ENCODE measurements at places on chromosomes 16 and 17.

GRCh38 chr17:16446338-16446983, 31.1 kb downstream of the TRPV2 start:
- DNase-seq = no peak

- no peak for DNase-seq
Observed at GRCh38 chr17:44663095-44663494, 6.8 kb downstream of the MEIOC start.

DNA sequence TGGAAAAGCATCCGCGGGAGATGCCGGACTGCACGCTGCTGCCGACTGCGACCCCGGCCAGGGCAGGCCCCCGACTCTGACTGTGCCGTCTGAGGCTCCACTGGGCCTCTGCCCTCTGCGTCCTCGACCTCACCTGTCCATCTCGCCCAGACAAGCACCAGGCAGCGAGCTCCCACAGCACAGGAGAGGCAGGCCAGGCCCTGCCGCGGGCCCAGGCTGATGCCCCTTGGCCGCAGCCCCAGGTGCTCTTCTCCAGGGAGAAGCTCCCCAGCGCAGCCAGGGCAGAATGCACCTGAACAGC, 98.1 kb upstream of the DNAH17 start:
- DNase-seq = no peak

DNA sequence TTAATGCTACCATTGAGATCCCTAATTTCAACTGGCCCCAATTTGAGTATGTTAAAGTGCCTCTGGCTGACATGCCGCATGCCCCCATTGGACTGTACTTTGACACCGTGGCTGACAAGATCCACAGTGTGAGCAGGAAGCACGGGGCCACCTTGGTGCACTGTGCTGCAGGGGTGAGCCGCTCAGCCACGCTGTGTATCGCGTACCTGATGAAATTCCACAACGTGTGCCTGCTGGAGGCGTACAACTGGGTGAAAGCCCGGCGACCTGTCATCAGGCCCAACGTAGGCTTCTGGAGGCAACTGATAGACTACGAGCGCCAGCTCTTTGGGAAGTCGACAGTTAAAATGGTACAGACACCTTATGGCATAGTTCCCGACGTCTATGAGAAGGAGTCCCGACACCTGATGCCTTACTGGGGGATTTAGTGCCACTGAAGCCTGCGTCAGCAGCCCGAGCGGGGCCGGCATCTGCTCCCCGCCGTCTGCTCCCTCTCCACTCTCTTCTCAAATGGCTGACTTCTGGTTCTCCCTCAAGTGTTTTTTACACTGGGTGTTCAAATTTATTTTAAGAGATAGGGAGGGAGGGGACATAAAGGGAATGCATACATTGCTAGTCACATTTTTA, 22.9 kb downstream of the DUSP14 start:
- DNase-seq = no peak

DNA sequence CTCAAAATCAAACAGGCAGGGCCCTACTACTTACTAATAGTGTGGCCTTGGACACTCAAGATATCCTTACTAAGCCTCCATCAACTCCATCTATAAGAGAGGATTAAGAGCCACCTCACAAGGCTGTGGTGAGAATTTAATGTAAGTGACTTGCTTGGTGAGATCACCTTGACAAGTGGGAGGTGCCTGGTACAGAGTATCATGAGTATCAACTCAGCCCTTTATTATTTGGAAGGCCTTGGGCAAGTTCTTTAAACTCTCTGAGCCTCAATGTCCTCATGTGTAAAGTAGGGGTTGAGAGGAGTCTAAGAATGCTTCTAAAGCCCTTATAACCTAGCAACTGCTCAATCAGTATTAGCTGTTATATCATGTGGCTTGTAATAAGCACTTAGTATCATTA, 15.0 kb downstream of the THUMPD1 start:
- DNase-seq = no peak

GRCh38 chr17:48238933-48239602, 131.5 kb downstream of the SNX11 start:
- no peak for DNase-seq

DNA sequence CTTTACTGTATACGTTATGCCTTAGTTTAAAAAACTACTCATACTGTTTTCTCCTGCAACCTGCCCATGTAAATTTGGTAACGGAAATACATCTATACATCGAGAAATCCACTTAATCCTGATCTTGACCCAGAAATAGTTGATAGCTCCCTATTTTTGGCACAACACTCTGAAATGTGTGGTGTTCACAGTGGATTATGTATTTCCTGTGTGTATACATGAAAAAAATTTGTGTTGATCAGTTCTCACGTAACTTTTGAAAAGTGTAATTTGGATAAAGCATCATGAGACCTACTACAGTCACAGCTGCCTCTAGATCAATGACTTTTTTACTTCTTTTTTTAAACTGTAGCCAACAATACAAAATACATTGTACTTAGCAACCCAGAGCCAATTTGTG, 90.7 kb downstream of the VMP1 start:
- no peak for DNase-seq

GRCh38 chr16:15739950-15740349, 89.9 kb downstream of the NDE1 start:
- DNase-seq = no peak

GRCh38 chr17:35947156-35947585, 3.7 kb upstream of the LYZL6 start:
- no peak for DNase-seq

GRCh38 chr17:63696381-63696961, 3.5 kb downstream of the LIMD2 start:
- no peak for DNase-seq

GRCh38 chr17:2090804-2091534, 36.1 kb downstream of the HIC1 start:
- no peak for DNase-seq

DNA sequence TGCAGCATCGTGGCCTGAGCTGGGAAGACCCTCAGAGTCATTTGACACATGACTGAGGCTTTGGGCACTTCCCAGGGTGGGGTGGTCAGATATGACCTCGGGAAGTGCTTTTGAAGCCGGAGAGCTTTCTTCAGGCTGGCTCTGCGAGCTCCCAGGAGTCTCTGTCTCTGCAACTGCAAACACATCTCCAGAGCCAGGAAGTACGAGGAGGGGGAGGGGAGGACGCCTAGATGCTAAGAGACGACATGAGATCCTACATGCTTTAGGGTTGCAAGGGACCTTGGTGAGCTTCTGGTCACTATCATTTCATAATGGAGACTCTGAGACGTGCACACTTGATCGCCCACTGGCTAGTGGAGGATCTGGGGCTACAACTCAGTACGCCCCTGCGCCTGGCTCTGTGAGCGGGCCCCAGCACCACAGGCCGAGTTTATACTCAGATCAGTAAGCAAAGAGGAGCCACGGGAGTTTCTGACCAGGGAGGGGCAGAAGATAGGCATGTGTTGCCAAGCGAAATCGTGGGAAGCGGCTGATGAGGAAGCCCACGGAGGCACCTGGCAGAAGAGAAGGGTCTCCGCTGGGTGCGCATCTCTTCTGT, 527 bp upstream of the MGAT5B start:
- no peak for DNase-seq

GRCh38 chr17:7833011-7833794, 814 bp upstream of the KDM6B start:
- DNase-seq = no peak

- DNase-seq = no peak
Observed at GRCh38 chr17:78689029-78689428, 93.0 kb downstream of the CYTH1 start.

GRCh38 chr16:89981414-89981813, 32.9 kb downstream of the DEF8 start:
- DNase-seq = no peak

GRCh38 chr17:83122834-83123233, 43.4 kb downstream of the METRNL start:
- no peak for DNase-seq

GRCh38 chr16:23024044-23024443, 125.2 kb downstream of the USP31 start:
- DNase-seq = no peak

DNA sequence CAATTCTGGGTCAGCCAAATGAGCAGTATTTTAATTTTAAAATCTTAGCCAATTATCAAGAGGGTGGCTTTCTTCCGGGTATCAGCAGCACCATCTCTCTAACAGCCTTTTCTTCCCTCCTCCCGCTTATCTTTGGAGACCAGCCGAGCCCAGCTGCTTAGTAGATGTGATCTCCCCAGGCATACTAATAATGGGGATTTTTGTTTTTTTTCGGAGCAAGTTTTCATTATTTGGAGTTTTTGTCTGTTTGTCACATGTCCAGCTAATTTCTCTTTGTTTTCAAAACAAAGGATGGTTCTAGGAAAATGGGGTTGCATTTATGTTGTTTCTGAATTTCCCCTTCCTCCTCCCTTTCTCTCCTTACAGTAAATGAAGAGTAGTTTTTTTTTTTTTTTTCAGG, 170.5 kb upstream of the MPHOSPH6 start:
- DNase-seq = no peak

- no peak for DNase-seq
Observed at GRCh38 chr17:57527221-57528057, 217.7 kb downstream of the CCDC182 start.

- no peak for DNase-seq
Observed at GRCh38 chr17:78146881-78147280, 696 bp downstream of the C17orf99 start.

DNA sequence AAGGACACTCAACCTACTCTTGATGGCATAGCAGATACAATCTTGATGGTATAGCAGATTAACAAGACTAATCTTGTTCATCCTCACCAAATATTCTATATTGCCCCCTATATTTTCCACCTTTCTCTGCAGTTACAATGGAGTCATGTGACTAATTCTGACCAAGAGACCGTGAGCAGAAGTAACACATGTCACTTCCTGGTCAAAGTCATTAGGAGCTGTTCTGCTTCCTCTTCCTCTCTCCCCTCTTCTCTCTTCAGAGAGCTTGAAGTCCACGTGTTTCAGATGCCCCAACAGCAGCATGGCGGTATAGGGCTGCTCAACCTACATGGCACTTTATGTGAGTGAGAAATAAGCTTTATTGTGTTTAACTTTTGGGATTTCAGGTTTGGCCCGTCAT, 55.3 kb upstream of the ERCC4 start:
- no peak for DNase-seq

GRCh38 chr16:83652943-83653342, 154.8 kb upstream of the HSBP1 start:
- no peak for DNase-seq

DNA sequence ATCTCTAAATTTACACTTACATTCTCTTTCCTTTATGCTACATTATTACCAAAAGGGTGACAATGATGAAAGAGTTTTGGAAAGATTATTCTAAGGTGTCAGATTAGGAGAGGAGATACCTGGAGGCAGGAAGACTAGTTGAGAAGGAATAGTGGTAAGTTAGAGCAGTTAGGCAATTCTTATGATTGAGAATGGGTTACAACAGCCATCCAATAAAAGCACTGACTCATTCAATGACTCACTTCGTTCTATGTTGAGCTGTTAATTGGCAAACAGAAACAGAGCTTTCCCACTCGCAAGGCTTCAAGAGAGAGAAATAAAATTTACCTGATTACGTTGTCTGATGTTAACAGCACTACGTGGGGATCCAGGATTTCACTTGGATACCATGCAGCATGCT, 5.8 kb downstream of the NUP88 start:
- no peak for DNase-seq

DNA sequence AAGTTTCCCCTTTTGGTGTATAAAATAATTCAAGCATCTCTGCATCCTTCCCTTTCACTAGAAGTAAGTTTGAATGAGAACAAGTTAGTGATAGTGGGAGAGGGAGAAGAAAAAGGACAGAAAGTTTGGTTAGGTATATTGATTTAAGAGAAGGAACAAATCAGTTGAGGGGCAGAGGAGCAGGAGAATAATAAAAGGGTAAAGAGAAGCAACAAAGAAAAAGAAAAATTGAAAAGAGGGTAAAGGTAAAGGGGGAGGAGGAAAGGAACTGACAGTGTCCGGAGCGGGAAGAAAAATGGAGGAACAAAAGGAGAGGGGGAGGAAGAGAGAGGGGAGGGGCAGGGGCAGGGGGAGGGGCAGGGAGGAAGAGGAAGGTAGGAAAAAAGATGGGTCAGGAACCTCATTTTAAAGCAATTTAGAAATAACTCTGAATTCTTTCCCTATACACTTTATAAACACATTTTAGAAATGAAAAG, 6.3 kb upstream of the IGF2BP1 start:
- no peak for DNase-seq

DNA sequence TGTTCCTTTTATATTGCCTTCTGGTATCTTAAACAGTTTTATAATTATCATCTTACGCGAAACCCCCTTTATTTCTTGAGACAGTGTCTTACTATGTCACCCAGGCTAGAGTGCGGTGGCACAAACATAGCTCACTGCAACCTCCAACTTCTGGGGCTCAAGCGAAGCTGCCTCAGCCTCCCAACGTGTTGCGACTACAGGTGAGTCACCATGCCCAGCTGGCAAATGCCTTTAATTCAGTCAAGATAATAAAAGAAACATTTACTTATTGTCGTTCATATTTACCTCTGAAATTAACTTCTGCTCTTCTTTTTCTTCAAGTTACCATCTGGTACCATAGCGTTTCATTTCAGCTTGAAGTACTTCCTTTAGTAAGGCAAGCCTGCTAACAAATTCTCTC, 43.9 kb downstream of the FBXL20 start:
- DNase-seq = no peak

- DNase-seq = no peak
Observed at GRCh38 chr16:5444189-5444588, 346.6 kb upstream of the EEF2KMT start.

GRCh38 chr17:68239632-68240366, 8.0 kb upstream of the AMZ2 start:
- DNase-seq = no peak

- DNase-seq = no peak
Observed at GRCh38 chr17:81264640-81265039, 25.5 kb downstream of the NDUFAF8 start.

GRCh38 chr16:90035902-90036301, 16.6 kb upstream of the DBNDD1 start:
- DNase-seq = no peak

- no peak for DNase-seq
Observed at GRCh38 chr17:81384929-81385319, 10.3 kb upstream of the BAHCC1 start.

- DNase-seq = no peak
Observed at GRCh38 chr17:57109393-57110151, 24.5 kb downstream of the AKAP1 start.

GRCh38 chr16:29744541-29745101, 1.2 kb downstream of the C16orf54 start:
- no peak for DNase-seq

DNA sequence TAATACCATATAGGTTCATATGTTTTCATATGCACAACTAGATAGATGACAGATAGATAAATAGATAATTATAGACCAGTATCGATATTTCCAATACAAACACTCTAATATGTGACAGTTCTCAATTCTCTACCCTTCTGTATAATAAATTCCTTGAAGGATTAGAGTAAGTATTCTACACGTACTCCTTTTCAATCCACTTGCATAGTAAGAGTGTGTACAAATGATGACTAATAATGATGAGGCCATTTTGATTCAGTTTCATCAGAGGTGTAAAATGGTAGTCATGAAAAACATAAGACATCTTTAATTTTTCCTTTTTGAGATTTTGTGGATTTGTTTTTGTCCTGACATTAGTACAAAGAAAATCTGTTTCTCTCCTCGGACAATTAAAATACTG, 188.3 kb upstream of the WSB1 start:
- no peak for DNase-seq

Measured in activated naive CD8-positive, alpha-beta T cell treated with anti-CD3 and anti-CD28 coated beads, Interleukin-2, amount 50 U/mL, for 16 hours (primary cell).